ENCODE measurements at places on chromosomes 7 and 10.
A peak's percentile ranks its signal among the peaks of the same experiment; 100 is the strongest.

GRCh38 chr10:1550291-1550595, 187.1 kb downstream of the ADARB2 start:
- DNase-seq: no peak

DNA sequence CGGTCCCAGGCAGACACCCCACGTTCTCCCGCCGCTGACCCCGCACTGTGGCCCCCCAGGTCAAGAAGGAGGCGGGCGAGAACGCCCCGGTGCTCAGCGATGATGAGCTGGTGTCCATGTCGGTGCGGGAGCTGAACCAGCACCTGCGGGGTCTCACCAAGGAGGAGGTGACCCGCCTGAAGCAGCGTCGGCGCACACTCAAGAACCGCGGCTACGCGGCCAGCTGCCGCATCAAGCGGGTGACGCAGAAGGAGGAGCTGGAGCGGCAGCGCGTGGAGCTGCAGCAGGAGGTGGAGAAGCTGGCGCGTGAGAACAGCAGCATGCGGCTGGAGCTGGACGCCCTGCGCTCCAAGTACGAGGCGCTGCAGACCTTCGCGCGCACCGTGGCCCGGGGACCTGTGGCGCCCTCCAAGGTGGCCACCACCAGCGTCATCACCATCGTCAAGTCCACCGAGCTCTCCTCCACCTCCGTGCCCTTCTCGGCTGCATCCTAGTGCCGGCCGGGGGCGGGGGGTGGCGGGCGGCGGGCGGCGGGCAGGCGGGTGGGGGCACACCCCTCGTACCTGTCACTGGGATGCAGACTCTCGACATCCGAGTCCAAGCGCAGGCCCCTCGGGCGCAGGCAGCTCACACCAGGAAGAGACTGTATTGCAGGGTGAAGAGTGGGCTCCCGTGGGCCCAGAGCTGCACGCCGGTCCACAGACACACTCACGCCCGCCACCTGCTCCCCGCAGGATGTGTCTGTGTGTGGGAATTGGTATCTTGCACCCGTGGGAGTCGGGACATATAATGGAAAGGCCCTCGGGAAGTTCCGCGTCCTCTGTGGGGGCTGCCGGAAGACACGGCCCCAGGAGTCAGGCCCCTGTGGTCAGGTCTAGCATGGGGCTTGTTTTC, 9.6 kb downstream of the MAFK start:
- peak; percentile 20 for DNase-seq

- DNase-seq: no peak
Measured at GRCh38 chr7:111853201-111853990, 291.1 kb upstream of the IMMP2L start.

DNA sequence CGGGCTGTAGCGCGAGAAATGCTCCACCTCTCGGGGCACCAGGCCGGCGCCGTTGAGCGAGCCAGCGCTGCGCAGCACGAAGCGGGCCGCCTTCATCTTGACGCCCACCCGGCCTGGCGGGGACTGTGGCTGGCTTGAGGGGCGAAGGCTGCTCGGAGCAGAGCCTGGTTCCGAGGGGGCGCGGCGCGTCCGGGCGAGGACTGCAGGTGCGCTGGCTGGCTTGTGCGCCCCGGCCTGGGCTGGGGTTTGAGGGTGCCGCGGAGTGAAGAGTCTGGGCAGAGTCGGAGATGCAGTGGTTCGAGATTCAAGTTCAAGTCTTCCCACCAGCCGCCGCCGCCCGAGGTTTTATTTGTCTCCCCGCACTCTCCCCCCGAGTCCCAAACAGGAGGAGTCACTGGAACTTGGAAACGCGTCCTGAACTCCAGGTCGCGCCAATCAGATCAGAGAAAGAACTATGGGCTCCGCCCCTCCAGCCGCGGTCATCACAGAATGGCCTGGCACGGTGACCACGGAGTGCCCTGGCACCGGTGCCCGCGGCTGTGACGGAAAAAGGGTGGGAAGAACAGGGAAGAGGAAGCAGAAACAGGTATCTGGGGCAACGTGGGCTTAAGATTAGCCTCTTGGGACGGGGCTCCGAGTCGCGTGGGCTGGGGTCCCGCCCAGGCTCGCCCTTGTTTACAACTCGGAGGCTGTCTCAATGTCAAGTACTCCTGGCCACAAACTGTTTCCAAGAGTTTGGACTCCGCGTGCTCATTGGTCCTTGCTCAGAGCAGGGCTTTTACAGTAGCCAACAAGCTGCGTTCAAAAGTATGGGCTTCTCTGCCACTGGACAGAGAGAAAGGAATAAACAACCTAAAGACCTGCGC, at the start of gene PDK4:
TSS of gene PDK4 (minus strand) at position 319 of the 866 bp plus-strand sequence. CDS start at position 96, 223 bp downstream.
- DNase-seq: peak; percentile 92

DNA sequence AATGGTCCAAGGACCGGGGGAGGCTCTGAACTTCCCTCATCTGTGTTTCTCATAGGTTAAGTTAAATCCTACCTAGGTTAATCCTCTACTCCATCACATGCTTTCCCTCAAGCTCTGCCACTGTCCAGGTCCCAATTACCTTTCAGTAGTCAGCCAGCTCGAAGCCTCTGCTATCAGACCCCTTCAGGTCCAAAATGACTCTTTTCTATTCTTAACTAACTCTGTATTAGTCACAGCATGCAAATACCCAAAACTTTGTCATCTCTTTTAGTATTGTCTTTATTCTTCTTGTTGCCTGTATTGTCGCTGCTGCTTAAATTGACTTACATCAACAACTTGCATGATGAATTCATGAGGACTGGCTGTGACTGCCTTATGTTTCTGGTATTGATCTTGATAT, 15.3 kb downstream of the PPP1R17 start:
- no peak for DNase-seq

- DNase-seq: no peak
Measured at GRCh38 chr7:30927040-30927439, 15.4 kb downstream of the AQP1 start.

DNA sequence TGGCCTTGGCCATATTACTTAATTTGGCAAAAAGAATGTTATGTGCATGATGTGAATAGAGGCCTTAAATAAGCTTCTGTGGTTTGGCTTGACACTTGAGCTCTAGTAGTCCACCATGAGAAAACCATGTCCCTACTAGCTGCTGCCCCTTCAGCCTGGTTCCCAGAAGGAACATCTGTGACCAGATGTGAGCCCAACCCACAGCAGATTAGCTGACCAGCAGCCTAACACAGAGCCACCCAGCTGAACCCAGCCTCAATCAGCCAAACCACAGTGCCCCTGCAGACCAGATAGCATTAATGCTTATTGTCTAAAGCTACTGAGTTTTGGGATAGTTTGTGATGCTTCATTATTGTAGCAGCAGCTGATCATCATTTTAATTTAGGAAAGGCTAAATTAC, 16.6 kb downstream of the JAZF1 start:
- no peak for DNase-seq

- DNase-seq: no peak
Measured at GRCh38 chr10:15222511-15222910, 54.0 kb upstream of the NMT2 start.

DNA sequence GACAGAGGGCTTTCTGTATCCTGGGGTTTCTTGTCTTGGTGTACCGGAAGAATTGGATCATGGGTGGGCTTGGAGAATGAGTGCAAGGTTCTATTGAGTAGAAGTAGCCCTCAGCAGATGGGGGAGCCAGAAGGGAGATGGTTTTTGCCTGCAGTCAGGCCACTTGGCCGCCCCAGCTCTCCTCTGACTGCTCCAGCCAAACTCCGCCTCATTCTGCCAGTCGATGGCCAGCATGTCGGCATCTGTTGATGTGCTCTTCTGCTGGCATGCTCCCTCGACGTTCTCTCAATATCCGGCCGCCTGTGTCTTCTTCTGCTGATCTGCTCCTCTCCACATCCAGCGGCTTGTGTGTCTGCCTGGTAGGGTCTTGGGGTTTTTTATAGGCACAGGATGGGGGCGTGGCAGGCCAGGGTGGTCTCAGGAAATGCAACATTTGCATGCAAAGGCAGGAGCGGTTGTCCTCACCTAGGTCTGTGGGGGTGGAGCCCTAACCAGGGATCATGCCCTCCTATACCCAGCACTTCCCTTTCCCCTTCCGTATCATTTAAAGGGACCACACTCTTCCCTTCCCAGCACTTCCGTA, 40.2 kb upstream of the TNS3 start:
- DNase-seq: peak; percentile 36

- peak; percentile 46 for DNase-seq
Measured at GRCh38 chr7:46603780-46604179, 682.7 kb upstream of the IGFBP3 start.

GRCh38 chr7:4962872-4963775, 4.1 kb upstream of the MMD2 start:
- no peak for DNase-seq

GRCh38 chr7:130740606-130741005, 6.6 kb upstream of the KLF14 start:
- no peak for DNase-seq

DNA sequence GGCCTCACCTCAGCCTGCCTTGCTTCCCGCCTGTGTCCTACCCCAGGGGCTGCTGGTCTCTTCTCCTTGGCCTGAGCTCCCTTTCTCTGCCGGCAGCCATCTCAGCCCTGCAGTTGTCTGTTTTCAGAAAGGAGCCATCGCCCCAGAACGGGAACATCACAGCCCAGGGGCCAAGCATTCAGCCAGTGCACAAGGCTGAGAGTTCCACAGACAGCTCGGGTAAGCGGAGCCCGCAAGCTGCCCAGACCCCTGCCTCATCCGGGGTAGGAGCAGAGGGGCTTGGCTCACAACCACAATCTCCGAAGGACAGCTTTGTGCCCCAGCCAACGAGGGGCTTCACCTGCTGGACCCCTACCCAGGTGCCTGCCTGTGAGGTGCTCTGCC, 5.3 kb upstream of the DEPP1 start:
- DNase-seq: no peak

- no peak for DNase-seq
Measured at GRCh38 chr7:83852136-83852535, 203.2 kb upstream of the SEMA3E start.

GRCh38 chr10:32981760-32982159, 23.7 kb upstream of the ITGB1 start:
- DNase-seq: peak; percentile 36

DNA sequence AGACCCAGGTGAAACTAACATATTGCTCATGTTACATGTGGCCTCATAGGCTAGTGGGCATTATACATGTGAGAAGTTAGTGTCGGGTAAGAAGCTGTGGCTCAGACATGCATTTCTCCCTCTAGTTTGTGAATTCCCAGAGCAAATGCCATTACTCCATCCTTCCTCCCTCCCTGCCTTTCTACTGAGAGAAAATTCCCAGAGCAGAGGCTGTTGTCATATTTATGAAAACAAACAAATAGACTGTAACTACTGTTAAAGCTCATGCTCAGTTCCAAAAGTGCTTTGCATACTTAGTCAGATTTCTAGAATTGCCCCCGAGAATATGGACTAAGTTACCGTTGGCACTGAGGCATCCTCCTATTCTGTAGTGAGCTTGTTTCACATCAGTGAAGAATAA, 29.0 kb downstream of the ZNRF2 start:
- DNase-seq: no peak

GRCh38 chr10:6694447-6695140, 114.5 kb upstream of the PRKCQ start:
- DNase-seq: no peak

DNA sequence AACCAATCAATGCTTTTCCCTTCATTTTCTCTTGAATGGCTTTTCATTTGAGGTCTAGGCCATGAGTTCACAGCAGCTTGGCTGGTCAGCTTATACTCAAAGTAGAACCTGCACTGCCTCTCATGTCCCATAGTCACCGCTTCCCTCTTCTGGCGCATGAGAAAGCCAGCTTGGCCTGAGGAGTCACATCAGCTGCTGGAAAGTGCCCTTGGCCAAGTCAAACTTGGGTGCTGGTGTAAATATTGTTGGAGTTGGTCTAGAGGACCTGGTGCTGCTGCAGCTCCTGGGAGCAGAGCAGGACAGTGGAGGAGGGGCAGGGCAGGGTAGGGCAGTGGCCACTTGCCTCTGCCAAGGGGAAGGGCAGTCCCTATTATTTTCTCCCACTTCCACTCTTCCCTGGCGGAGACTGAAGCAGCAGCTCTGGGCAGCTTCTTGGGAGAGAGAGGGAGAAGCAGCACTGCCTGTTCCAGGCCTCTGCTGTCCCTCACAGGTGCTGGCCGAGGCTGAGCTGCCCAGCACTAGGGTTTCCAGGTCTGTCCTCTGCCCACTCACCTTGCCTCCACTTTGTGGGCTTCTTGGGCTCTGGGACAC, 12.8 kb downstream of the UBE2D4 start:
- no peak for DNase-seq

- DNase-seq: no peak
Measured at GRCh38 chr7:104862719-104863118, 151.3 kb upstream of the KMT2E start.

DNA sequence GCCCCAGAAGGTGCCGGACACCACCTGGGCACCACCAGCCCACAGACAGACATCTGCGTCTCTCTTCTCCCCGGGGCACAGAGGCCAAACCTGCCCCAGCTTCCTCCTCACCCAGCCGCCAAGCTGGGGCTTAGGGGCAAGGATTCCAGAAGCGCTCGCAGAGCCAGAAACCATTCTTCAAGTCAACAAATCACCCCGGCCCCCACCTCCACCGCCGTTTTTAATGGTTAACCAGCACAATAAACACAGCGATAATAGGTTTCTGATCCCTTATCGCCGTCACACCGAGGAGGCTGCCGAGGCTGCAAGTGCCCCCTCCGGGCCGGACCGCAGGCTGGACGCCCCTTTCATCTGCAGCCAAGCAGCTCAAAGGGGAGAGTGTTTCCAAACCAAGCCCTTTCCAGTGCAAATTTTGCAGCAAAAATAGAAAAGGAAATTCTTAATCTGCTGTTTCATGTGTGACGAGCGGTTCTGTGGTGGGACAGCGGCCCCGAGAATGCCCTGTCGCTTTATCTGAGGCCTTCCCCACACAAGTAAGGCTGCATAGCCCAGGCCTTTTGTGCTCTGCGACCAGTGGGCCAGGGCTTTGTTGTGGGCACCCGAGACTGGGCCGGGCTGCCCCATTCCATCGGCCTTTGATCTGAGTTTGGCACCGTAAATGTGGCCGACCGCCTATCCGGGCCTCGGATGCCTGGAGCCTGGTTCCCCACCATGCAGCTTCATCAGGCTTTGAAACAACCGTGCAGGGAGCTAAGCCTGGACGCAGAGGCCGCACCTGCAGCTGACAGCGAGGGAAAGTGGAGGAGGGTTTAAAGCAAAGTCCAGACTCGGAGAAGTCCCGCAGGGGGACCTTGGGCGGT, 83.2 kb downstream of the FOXL3 start:
- peak; percentile 52 for DNase-seq

GRCh38 chr10:96243296-96243695, 28.1 kb downstream of the BLNK start:
- DNase-seq: no peak

DNA sequence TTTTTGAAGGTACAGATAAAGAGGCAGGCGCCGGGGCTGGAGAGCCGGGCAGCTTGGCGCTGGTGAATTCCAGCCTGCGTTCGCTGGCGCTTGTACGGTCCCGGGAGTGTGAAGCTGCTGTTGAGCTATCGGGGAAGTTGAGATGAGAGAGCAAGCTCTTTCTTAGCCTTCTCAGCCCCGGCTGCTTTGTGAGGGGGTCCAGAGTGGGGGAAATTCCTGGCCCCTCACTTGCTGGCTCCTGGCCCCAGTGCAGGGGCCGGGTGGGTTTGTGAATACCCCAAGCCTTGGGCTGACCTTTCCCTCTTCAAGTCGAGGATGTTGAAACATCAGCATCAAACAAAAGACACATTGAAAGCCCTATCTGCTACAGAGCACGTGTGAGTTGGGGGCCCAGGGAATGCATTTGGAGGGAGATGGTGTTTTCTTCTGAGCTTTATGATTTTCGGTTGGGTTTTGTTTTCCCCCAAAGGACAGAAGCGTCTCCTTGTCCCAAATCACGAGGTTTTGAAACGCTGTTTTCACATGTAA, 2.7 kb downstream of the ZMIZ1 start:
- no peak for DNase-seq
